ENCODE measurements at places on chromosomes 7 and 10. TPM values are rescaled to one million over a fixed set of nuclear protein-coding genes. Genes with fewer than 3 reads are reported as not detected.

- no peak for DNase-seq
These were observed 3.9 kb downstream of the PTPRZ1 start for GRCh38 chr7:121876656-121877500.

DNA sequence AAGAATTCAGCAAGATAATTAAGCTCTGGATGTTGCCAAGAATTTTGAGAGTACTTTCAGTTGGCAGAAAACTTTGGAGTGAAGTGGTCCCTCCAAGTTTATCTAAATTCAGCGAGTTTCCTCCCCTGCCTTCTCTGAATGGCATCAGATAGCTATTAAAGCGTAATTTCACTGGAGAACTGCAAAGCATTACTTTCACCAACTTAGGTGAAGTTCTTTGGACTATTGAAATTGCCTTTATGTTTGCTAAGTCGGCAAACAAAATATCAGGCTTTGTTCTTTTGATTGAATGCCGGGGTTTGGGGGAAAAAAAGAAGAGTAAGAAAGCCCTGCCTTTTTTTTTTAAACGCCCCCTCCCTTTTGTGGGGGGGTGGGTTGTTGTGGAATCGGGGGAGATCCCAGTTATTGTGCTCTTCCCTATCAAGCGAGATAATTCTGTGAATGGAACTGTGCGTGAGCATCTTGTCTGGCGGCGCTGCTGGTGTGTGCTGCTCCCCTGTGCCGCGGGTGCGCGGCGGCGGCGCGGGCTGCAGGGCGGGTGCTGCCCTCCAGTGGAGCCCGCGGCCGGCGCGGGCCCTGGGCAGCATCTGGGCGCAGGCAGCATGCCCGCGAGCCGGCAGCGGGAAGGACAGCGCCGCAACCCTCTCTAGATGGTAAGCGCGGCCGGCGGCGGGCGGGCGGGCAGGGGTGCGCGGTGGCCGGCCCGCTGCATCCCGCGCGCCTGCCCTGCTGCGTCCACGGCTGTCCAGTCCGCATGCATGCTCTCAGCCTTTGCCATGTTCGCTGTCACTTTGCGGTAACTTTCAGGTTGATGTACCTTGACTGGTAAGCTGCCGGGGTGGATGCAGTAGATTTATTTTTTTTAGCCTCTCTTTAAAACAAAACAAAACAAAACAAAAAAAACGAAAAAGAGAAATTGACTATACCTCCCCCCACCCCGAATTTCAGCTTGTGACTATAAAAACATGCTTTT, 176.5 kb downstream of the TCF7L2 start:
- peak; percentile 65 for DNase-seq

GRCh38 chr10:86642021-86642420, 12.3 kb upstream of the OPN4 start:
- no peak for DNase-seq

DNA sequence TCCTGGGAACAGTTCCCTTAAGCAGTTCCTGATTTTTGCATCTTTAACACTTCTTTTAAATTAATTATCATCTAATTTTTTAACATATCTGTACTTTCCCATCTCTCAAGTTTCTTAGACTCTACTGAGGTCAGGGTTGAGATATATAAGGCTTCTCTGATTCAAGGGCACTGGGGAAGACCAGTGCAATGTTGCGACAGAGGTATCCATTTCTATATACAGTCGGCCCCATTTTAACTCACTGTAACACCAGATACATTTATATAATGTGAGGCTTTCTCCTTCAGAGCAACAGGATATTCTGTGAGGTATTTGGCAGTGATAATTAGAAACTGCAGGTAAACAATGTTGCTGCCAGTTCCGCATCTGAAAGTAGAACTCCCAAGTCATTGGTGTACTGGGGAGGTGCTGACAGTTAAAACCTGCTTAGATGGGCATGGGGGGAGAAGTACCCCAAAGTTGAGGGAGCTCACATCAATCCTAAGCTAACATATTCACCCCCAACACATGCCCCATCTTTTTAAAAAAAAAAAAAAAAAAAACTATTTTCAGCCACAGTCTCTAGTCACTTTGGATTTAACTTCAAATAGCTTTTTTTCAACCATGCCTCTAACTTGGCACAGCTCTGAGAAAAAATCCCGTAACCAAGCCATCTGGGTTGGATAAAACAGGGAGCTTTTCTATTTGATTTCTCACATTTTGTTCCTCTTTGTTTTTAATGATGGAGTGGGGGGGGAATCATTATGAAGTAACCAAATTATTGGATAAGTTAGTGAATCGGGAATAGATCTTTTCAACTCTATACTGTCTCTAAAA, 62.9 kb downstream of the REEP3 start:
- no peak for DNase-seq

The SAP25 gene
- total RNA-seq: 2.1 TPM

The CCL26 gene
- total RNA-seq: 0.36 TPM
